ENCODE measurements at places on chromosomes 11 and 22.

- H3K4me3 ChIP-seq: no peak overlapping the region
- no peak for DNase-seq
- no peaks in the 10 kb centered on the region for H3K4me1 ChIP-seq
- no peaks in the 10 kb centered on the region for H3K27me3 ChIP-seq
- H3K36me3 ChIP-seq: no peaks in the 10 kb centered on the region
- no peak overlapping the region for H3K27ac ChIP-seq
Observed at GRCh38 chr22:41028841-41029240, 63.6 kb upstream of the EP300 start.

- peaks cover 5% of the 10 kb centered on the region for H3K4me1 ChIP-seq
- H3K27me3 ChIP-seq: no peaks in the 10 kb centered on the region
Observed at GRCh38 chr11:63523151-63523550, 13.5 kb upstream of the PLAAT4 start.

GRCh38 chr11:67283481-67283963 lies 5.6 kb upstream of the ANKRD13D start:
- no peak for DNase-seq
- peaks cover 83% of the 10 kb centered on the region for H3K36me3 ChIP-seq
- no peaks in the 10 kb centered on the region for H3K27me3 ChIP-seq
- H3K4me3 ChIP-seq: no peak overlapping the region
- H3K4me1 ChIP-seq: peaks cover 99% of the 10 kb centered on the region

DNA sequence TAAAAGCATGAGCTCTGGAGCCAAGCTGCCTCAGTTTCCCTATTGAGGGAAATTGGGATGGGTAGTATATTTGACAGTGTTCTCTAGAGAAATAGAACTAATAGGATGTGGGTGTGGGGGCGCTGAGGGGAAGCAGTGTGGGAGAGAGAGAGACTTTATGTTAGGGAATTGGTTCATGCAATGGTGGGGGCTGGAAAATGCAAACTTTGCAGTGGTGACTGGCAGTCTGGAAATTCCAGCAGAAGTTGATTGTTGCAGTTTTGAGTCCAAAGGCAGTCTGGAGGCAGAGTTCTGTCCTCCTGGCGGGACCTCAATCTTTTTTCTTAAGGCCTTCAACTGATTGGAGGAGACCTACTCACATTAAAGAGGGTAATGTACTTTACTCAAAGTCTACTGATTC lies 59.4 kb upstream of the SYT13 start:
- no peak for DNase-seq
- no peak overlapping the region for H3K4me3 ChIP-seq
- H3K36me3 ChIP-seq: no peaks in the 10 kb centered on the region
- peaks cover 8% of the 10 kb centered on the region for H3K27me3 ChIP-seq
- H3K4me1 ChIP-seq: no peaks in the 10 kb centered on the region
- no peak overlapping the region for H3K27ac ChIP-seq

GRCh38 chr22:48241658-48242057 lies 1479.2 kb downstream of the TBC1D22A start:
- H3K4me3 ChIP-seq: no peak overlapping the region
- peak; percentile 37 for DNase-seq
- peaks cover 79% of the 10 kb centered on the region for H3K4me1 ChIP-seq
- peaks cover 13% of the 10 kb centered on the region for H3K27me3 ChIP-seq
- no peak overlapping the region for H3K27ac ChIP-seq

DNA sequence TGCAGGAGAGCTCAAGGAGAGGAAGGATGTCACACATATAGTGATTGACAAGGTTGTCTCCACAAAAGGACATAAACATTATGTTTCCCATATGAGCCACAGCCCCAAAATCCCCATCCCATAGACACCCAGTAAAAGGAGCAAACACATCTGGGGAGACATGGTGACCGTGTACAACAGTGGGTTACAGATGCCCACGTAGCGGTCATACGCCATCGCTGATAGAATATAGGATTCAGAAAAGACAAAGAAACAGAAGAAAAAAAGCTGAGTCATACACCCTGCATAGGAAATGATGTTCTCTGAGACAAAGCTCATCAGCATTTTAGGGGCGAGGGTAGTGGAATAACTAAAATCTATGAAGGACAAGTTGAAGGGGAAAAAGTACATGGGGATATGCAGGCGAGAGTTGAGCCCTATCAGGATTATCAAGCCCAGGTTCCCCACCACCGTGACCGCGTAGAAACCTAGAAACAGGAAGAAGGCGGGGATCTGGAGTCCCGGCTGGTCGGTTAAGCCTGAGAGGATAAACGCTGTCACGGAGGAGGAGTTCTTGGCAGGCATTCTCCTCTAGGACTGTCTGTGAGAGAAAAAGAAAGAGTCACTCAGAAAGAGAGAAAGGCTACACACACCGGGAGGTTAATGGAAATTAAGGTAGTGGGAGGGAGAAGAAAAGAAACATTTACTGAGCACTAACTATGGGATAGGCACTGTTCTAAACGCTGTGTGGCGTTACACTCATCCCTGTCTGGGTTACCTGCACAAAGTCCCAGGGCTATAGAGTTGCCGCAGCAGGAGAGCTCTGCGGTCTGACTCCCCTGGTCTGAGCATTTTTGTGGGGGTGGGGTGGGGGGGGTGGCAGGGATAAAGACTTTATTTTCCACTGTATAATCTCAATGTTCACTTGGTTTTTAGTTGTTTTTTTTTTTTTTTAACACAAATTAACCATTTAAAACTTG lies 36.1 kb upstream of the OR8B8 start:
- H3K36me3 ChIP-seq: no peaks in the 10 kb centered on the region
- DNase-seq: no peak
- H3K4me1 ChIP-seq: no peaks in the 10 kb centered on the region
- H3K27me3 ChIP-seq: no peaks in the 10 kb centered on the region
- H3K4me3 ChIP-seq: no peak overlapping the region

DNA sequence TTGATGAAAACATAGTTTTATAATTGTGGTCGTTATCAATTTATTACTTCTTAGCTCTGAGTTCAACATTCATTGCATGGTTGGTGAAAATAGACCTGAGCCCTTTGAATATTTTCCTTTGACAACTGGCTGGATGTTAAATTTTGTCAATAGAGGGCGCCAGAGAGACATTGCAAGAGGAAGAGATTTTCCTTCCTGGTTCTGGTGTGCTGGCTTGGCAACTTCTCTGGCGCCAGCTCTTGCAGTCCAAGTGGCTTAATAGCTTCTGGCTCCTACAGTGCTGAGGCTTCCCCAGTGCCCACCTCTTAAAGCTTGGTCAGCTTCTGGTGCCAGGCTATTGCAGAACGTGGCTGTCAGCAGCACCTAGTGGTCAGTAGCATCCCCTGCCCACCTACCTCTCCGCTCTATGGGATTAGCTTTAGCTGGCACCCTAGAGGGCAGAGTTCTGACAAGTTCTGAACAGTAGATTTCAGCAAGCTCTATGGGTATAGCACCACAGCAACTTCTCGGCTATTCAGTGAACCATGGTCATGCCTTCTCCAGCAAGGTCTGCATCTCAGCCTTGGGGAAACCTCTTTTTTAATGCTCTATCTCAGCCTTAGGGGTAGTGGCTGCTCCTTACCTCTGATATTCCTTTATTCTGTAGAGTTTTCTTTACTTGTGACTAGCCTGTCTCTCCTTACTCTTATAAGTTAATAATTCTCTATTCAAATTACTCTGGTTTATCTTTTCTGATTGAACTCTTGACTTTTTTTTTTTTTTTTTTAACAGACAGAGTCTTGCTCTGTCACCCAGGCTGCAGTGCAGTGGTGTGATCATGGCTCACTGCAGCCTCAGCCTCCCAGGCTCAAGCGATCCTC lies 59.4 kb downstream of the ACER3 start:
- H3K36me3 ChIP-seq: no peaks in the 10 kb centered on the region
- peaks cover 4% of the 10 kb centered on the region for H3K4me1 ChIP-seq
- no peaks in the 10 kb centered on the region for H3K27me3 ChIP-seq
- no peak overlapping the region for H3K4me3 ChIP-seq

DNA sequence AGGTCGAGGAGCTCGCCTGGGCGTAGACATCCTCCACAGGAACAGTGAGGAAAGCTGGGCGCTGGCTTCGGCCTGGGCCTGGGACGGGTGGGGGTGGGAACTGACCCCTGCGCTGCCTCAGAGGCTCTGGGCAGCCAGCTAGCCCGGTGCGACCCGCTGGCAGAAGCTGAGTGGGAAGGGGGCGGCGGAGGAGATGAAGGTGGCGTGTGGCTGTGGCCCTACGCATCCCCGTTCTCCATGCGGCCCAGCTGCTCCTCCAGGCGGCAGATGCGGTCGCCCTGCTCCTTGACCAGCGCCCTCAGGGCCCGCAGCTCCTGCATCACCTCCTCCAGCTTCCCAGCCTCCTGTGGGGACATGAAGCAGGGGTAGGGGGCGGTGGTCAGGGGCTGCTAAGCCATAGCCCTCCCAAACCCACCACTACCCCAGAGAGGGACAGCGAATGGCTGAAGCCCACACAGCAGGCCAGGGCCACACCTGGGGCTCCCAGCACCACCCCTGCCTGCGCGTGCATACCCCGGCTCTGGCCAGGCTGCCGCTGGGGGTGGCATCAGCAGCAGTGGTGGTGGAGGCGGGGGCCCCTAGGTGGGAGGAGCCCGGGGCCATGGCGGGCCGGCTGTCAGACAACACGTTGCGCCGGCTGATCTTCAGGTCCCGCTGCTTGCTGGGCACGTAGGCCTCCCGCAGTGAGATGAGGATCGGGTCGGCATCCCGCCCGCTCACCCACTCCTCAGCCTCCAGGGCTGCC lies 848 bp upstream of the PTPRCAP start:
- H3K27me3 ChIP-seq: no peaks in the 10 kb centered on the region
- H3K27ac ChIP-seq: peak overlapping the region; percentile 75
- peaks cover 87% of the 10 kb centered on the region for H3K4me1 ChIP-seq
- peak; percentile 55 for DNase-seq

GRCh38 chr22:48721395-48721669 lies 1106.3 kb downstream of the BRD1 start:
- no peak overlapping the region for H3K27ac ChIP-seq
- H3K36me3 ChIP-seq: no peaks in the 10 kb centered on the region

DNA sequence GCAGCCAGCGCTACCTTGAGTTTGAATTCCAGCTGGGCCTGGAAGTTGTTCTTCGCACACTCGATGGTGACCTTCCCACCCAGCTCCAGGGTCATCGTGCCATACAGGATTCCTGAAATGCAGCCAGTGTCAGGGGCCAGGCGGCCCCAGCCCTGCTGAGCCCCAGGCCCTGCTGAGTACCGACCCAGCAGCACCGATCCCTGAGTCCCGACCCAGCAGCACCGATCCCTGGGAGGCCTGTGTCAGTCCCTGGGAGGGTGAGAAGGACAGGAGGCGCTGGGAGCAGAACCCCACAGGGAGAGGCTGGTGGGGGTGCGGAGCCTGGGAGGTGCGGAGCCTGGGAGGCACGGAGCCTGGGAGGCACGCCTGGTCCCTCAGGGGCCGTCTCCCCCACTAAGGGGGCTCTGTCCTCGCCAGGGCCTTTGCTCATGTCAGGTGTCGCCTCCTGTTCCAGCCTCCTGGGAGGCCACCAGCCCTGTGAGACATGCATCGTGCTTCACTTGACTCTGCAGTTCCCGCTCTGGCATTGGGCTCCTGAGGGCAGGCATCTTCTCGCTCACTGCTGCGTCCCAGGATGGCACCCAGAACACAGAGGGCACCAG lies 37.1 kb upstream of the CARS1 start:
- no peak for DNase-seq
- peaks cover 19% of the 10 kb centered on the region for H3K4me1 ChIP-seq
- H3K27ac ChIP-seq: no peak overlapping the region
- no peaks in the 10 kb centered on the region for H3K27me3 ChIP-seq
- H3K4me3 ChIP-seq: no peak overlapping the region

DNA sequence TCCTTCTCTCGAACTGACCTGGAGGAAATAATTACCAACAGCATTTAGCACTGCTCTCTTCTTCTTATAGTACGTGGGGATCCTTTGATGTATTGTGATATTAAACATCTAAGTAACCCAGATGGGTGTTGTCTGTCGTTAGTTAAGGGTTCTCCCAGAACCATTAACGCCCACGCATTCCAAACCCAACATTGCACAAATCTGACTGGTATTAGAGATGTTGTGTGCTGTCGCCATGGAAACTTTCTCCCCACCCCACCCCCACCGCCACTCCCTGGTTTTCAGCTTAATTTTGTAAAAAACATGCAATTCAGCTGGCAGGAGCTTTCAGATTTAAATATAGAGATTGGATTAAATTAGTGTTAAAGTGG lies 1495.2 kb downstream of the TBC1D22A start:
- H3K36me3 ChIP-seq: no peaks in the 10 kb centered on the region
- DNase-seq: no peak
- no peaks in the 10 kb centered on the region for H3K27me3 ChIP-seq
- no peaks in the 10 kb centered on the region for H3K4me1 ChIP-seq
